ENCODE measurements at places on chromosomes 3 and 15.

DNA sequence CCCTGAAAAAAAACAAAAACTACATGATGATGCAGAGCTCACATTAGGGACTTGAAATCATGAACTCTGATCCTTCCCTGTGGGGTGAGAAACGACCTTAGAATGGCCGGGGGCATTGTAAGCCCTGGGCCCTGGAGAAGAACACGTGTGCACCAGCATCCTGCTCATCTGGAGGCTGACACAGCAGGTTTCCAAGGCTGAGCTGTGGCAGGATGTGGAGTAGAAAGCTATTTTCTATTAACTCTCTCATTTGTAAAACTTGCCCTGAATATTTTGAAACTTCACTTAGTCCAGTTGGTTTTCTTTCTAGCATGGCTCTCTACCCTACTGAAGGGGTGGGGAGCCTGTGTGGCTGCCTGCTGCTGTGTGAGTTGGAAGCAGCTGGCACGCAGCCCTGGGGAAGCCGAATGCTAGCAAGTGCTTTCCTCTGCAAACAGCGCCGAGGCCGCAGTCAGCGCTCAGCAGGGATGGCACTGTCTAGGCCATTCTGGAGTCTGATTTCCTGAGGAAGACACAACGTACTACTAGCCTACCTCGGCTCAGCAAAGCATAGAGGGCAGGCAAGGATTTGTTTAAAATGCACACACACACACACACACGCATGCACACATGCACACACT, 58.0 kb downstream of the GABRG3 start:
- no peak for DNase-seq

DNA sequence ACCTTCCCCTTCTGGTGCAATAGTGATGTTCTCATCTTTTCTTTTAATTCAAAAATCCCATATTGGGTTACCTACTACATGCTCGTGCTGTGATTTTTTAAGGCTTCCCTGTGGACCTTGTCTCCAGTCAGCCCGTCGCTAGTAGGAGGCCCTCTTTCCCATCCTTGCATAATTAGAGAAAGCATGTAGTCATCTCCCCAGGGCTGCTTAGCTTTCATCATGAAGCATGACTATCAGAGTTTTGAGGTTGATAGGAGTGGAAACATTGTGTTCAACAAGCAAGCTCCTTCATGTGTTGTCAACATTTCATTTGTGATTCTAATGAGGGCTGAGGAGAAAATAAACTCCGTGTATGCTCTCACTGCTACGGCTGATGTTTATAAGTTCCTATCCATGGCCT, 8.7 kb upstream of the LRTM1 start:
- no peak for DNase-seq

GRCh38 chr3:176375519-176375918, 821.8 kb downstream of the TBL1XR1 start:
- DNase-seq: no peak

- peak; percentile 64 for DNase-seq
These were observed 1.5 kb upstream of the HEG1 start for GRCh38 chr3:125057186-125057850.

DNA sequence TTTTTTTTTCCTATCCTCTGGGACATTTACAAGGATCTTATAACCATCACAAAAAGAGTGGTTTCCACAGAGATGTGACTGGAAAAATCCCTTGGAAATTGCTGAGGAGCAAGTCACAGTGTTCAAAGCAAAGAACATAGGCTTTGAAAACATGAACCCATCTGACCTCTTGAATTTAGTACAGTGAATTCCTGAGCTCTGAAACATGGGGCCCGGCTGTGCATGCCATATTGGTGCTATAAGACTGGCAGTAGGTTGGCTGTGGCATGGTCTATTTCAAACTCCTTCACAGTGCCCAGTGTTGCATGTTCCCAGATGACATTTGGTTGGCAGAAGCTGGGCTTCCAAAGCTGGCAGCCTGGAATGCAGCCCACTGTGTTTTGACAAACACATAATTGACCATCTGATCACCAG, 202.2 kb downstream of the TIGIT start:
- DNase-seq: peak; percentile 34

GRCh38 chr3:171001957-171002694, 24.4 kb downstream of the SLC2A2 start:
- no peak for DNase-seq

DNA sequence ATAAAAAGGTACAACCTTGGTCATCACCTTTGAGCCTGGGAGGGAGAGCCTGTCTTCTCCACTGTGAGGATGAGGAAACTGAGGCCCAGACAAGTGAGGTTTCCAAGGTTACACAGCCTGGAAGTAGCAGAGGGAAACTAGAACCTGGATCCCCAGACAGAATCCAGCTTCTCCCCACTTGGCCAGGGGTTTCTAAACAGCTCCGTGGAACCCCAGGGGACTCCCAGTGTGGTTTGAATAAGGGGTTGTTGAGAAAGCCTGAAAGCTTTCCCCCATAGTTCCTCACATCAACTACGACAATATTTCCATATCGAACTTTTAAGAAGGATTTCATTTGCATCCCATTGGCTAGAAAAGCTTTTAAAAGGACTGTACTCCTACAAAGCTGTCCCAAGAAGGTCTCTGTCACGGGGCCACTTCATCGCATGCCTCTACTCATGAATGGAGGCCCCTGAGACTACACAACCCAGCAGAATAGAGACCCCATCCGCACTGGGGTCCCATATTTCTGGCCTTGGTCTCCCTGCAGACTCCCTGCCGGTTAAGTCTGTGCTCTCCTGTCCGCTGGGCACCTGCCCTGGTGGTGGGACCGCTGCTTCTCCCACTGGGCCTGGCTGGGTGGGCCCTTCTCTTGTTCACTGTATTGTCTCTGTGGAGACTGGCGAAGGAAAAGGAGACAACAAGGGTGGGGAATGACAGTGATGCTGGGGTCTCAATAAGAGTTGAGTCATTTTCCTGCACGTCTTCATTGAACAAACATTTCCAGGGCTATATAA, 178.5 kb downstream of the SMAD6 start:
- no peak for DNase-seq
